Kidney epithelial cell (primary cell): ENCODE measurements at places on chromosomes 7 and 10. TPM values are rescaled to one million over a fixed set of nuclear protein-coding genes. Genes with fewer than 3 reads are reported as not detected.

- peak; percentile 7 for DNase-seq
Observed at GRCh38 chr10:18279173-18279572, 138.9 kb downstream of the CACNB2 start.

Gene TAS2R4
- total RNA-seq = 0.07 and 0.08 TPM in 2 replicates

Gene NT5C2
- total RNA-seq = 81.5 and 90.7 TPM in 2 replicates

GRCh38 chr10:34713875-34714274 lies 101.2 kb downstream of the PARD3 start:
- no peak for DNase-seq

DNA sequence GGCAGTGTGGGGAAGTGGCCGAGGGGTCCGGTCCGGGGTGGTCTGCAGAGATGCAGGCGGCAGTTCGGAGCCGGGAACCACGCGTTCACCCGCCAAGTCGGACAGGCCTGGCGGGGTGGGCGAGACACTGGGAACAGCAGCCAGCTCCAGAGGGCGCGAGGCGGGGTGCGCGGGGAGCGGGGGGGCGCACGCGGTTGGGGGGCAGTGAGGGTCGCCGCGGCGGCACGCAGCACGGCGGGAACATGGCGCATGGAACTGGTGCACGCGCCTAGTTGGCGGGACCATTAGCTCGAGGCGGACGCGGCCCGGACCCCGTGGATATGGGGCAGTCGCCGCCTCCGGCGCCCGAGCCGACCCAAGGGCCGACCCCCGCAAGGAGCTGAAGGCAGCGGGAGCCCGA lies 635.9 kb downstream of the ZNF37A start:
- DNase-seq = no peak

Gene IRF5
- 19.9 TPM in 2 replicates for total RNA-seq

- DNase-seq = no peak
Observed at GRCh38 chr7:112129655-112130323, 76.4 kb downstream of the DOCK4 start.

DNA sequence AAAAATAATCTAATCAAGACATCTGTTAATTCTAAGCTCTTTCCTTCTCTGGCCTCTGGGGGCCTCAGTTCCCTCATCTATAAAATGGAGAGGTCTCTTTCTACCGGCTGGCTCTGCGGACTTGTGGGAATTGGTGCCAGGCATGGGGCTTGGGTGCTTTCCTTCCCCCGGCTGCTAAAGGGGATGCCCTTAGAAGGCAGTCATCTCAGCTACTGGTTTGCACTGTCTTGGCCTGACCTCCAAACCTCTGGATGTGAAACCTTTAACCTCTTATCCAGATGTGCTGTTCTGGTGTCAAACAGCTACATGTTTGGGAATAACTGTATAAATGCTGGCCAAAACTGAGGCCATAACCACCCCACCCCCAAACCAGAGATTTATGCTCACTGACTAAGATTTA lies 320.0 kb downstream of the RPS24 start:
- DNase-seq = no peak

GRCh38 chr7:2247141-2247995 lies 5.3 kb downstream of the NUDT1 start:
- DNase-seq = no peak

DNA sequence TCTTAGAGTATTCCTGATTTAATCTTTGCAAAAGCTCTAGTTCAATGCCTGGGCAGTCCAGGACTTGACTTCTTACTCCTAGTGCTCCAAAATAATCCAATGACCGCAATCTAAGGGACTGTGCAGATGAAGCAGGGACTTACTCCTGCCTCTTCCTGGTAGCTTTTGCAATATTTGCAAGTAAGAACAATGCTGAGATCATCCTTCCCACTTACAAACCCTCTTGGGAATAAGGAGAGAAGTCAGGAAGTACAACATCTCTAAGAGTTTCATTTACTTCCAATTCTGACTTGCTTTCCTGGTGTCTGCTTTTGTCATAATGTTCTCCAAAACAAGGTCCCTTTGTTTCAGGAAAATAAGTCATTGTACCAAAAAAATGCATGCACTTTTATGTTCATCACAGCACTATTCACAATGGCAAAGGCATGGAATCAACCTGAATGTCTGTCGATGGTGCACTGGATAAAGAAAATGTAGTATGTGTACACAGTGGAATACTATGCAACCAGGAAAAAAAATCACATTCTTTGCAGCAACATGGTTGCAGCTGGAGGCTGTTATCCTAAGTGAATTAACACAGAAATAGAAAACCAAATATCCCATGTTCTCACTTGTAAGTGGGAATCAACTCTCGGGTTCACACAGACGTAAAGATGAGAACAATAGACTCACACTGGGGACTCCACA lies 7.1 kb upstream of the KCNMA1 start:
- no peak for DNase-seq

Gene ZSCAN25
- total RNA-seq = 12.9 and 13.1 TPM in 2 replicates

DNA sequence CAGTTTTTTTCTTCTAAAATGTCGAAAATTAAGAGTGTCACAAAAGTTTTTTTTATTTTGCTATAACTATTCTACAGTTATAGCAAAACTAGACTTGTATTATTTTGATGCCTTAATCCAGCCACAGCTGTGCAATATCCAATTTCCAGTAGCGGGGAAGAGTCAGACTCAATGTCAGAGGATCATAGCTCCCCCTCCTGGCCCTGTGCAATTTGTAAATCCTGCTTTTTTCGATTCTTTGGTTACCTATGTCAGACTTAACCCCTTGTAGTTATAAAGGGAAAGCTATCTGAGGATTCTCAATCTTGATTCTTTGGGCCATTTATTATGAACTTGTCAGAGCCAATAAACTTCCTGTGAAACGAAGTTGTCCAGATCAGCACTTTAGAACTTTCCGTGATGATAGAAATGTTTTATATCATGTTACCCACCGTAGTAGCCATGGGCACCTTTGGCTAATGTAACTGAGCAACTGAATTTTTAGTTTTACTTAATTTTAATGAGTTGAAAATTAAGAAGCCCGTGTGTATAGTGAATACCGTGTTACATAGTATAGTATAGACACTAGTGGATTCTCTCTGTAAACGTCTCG lies 87.7 kb upstream of the PRKCQ start:
- peak; percentile 14 for DNase-seq

Gene SPDYE5
- total RNA-seq = not detected in 2 replicates

Gene INTS15
- 36.0 and 44.2 TPM in 2 replicates for total RNA-seq

Gene COL13A1
- total RNA-seq = 0.41 and 1.7 TPM in 2 replicates

GRCh38 chr7:47239034-47239433 lies 342.9 kb downstream of the TNS3 start:
- no peak for DNase-seq

DNA sequence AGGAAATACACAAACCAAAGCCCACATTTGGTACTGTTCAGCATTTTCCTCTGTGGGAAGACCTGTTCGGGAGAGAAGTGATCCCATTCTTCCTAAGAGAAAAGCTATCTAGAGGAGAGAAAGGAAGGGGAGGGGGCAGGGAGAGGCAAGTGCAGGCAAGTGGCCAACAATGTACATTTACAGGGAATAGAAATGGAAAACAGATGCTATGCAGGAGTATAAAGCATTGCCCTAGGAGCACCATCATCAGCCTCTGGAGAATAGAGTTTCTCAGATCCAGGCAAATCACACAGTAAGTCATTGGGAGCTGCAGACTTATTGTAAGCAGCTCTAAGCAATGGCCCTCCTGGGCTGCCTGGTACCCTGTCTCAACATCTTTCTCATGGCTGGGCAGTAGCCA lies 424.4 kb upstream of the AUTS2 start:
- no peak for DNase-seq

GRCh38 chr7:112174192-112174591 lies 32.0 kb downstream of the DOCK4 start:
- no peak for DNase-seq

- DNase-seq = no peak
Observed at GRCh38 chr7:696812-697551, 29.5 kb upstream of the DNAAF5 start.

GRCh38 chr7:105978035-105978434 lies 15.0 kb downstream of the CDHR3 start:
- DNase-seq = no peak
